ENCODE measurements at places on chromosomes 1 and 21. TPM values are rescaled to one million over a fixed set of nuclear protein-coding genes. Genes with fewer than 3 reads are reported as not detected.

DNA sequence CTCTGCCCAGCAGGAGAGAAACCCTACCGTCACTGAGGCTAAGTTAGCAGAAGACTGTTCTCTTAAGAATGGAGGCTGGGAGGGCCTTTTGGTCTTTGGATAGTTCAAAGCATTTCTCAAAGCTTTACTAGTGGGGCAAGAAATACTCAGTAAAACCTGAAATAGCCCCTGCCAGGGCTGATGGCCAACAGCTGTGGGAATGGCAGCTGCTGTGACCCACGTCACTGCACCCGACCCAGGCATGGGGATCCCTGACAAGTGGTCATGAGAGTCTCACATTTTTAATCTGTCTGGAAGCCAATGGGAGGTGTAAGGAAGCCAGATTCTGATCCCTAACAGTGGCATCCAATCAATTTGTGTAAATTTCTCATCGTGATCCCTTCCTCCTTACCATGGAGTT, 44.5 kb upstream of the ENAH start:
- no peak for DNase-seq

- DNase-seq = no peak
Measured at GRCh38 chr1:225004396-225004795, 74.9 kb downstream of the DNAH14 start.

GRCh38 chr1:53280496-53280895, 42.2 kb upstream of the MAGOH start:
- DNase-seq = no peak

- DNase-seq = no peak
Measured at GRCh38 chr21:44450999-44451398, 4.3 kb upstream of the LRRC3 start.

Gene C1orf116
- total RNA-seq = not detected

Gene TIPRL
- total RNA-seq = 54.3 TPM

Gene RBP7
- not detected for total RNA-seq

Gene HLCS
- total RNA-seq = 20.9 TPM

DNA sequence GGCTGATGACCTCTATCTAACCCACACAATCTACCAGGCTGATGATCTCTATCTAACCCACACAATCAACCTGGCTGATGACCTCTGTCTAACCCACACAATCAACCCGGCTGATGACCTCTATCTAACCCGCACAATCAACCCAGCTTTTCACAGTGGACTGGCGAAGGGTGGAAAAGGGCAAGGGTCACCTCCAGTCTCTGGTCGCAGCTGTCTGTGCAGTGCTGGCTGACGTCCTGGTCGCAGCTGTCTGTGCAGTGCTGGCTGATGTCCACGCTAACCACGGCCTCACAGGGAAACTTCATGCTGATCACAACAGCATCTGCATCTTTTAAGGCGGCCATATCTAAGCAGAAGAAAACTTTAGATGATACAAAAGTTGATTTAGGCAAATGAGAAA, 12.2 kb upstream of the CCDC27 start:
- DNase-seq = no peak

Gene B3GALT2
- total RNA-seq = not detected

DNA sequence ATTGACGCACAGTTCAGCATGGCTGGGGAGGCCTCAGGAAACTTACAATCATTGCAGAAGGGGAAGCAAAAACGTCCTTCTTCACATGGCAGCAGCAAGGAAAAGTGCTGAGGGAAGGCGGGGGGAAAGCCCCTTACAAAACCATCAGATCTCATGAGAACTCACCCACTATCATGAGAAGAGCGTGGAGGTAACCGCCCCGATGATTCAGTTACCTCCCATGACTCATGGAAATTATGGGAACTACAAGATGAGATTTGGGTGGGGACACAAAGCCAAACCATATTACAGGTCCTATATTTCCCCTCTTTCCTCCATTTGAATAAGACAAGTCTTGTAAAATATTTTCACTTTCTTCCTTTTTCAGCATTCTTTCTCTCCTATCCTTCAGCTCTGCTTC, 7.7 kb upstream of the TTLL7 start:
- DNase-seq = no peak

DNA sequence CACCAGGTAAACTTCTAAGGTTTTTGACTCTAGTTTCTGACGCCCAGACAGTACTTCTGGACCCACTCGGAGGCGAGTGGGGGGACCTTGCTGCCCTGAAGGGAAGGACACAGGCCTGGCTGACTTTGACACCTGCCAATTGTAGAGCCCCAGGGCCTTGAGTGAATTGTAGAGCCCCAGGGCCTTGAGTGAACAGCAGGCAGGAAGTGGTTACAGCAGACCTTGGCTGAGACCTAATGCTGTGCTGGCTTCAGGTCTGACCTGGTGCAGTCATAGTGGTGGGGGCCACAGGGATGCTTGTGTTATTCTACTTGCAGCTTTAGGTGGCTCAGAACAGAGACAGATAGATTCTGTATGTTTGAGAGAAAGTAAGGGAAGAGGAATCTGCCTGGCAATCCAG, 344.3 kb downstream of the DUSP10 start:
- DNase-seq = no peak

Gene DNM3
- 0.30 TPM for total RNA-seq

Gene TAF5L
- total RNA-seq = 30.3 TPM
